Stimulated activated CD4-positive, alpha-beta T cell treated with anti-CD3 and anti-CD28 coated beads, Interleukin-15, amount 100 ng/mL, for 1 hour (primary cell): ENCODE measurements at places on chromosomes 4 and X.

GRCh38 chr4:157363360-157363759 is 142.8 kb downstream of the GRIA2 start:
- DNase-seq, result no peak

DNA sequence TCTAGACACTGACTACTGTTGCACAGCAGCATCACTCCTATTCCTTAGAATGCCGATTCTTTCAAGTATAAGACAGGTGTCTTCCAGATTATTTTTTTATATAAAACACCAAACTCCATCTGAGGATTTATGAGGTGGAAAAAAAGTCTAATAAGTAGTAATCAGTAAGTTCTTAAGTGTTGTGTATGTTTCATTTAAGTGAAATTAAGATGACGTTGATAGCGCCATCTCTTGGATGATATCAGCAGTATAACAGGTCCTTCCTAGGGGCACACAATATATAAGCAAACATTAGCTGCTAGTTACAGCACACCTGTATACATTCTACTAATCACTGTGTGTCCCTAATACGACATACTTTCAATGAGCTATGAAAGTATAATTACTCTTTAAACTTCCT is 99.6 kb upstream of the STS start:
- DNase-seq, result no peak

DNA sequence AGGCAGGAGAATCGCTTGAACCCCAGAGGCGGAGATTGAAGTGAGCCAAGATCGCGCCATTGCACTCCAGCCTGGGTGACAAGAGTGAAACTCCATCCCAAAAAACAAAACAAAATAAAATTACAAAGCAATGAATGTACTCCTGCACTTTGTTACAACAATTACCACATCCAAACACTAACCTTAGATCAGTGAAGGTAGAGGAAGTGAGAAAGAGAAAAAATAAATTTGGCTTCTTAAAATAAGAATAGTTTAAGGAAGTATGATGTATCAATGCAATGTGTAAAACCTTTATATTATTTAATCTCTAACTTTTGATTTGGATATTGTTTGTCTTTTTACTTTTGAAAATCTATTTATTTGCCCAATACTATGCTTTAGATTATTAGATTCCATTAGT is 21.7 kb upstream of the CSN1S1 start:
- no peak for DNase-seq

- DNase-seq, result no peak
Measured at GRCh38 chr4:162699629-162700028, 467.1 kb downstream of the NAF1 start.

GRCh38 chr4:98507299-98507698 is 151.1 kb downstream of the TSPAN5 start:
- no peak for DNase-seq

DNA sequence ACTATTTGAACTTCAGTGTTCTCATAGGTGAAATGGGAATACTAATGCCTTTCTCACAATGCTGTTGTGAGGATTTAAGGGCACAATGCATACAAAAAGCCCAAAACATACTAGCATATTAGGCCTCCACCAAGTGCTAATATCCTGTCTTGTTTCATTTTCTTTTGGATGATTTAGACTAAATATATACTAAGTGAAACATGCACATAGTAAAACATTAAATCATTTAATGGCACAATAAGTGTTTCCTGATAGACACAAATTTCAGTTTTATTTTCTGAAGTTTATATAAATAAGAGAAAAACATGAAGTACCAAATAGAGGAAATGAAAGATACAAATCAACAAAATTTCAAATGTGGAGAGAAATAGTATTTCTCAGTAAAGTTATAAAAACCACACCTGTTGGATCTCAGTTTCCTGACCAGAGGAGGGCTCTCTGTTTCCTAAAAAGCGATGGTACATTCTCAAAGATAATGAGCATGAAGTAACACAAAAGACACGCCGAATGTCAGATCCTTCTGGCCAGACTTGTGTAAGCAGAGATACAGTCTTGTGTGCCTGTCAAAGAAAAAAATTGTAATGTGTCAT is 25.1 kb downstream of the DDX60 start:
- no peak for DNase-seq

DNA sequence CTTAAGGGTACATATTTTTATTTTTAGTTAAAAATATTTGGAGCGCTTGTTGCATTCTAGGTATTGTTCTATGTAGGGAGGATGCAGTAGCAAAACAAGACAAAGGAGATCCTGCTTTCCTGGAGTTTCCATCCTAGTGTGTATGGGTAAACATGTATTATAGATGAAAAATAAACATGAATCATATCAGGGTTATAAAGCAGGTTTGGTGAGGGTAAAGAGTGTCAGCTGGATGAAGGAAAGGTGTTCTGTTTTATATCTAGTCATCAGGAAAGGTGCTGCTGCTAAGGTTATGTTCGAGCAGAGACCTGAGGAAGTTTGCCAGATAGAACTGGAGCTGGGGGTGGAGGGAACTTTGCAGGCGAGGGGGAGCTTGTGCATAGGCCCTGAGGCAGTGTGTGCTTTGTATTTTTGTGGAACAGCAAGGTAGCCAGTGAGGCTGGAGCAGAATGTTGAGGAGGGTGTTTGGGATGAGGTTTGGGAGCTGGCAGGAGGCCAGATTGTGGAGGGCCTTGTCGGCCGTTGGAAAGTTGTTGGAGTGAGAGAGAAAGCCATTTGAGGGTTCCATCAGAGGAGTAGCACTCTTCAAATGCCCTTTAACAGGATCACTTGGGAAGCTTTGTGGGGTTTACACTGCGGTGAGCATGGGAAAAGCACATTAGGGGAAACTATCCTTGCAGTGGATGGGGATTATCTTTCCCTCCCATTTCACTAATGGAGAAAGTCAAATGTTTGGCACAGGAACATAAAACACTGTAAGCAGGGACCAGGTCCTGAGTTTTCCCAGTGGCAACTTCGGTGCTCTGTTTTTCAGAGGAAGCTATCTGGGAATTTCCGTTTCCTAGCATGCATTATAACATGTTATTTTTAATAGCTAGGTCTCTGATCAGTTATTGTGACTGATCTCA is 35.9 kb downstream of the AFF1 start:
- DNase-seq, result no peak

GRCh38 chr4:69735119-69735518 is 25.3 kb downstream of the SULT1B1 start:
- no peak for DNase-seq

GRCh38 chrX:130114141-130114588 is 3.9 kb upstream of the ELF4 start:
- DNase-seq, result no peak

- DNase-seq, result no peak
Measured at GRCh38 chrX:133674726-133675470, 259.6 kb upstream of the GPC4 start.

- no peak for DNase-seq
Measured at GRCh38 chr4:185207466-185207865, 1.9 kb upstream of the SNX25 start.

GRCh38 chrX:129996120-129996519 is 13.7 kb downstream of the BCORL1 start:
- no peak for DNase-seq

DNA sequence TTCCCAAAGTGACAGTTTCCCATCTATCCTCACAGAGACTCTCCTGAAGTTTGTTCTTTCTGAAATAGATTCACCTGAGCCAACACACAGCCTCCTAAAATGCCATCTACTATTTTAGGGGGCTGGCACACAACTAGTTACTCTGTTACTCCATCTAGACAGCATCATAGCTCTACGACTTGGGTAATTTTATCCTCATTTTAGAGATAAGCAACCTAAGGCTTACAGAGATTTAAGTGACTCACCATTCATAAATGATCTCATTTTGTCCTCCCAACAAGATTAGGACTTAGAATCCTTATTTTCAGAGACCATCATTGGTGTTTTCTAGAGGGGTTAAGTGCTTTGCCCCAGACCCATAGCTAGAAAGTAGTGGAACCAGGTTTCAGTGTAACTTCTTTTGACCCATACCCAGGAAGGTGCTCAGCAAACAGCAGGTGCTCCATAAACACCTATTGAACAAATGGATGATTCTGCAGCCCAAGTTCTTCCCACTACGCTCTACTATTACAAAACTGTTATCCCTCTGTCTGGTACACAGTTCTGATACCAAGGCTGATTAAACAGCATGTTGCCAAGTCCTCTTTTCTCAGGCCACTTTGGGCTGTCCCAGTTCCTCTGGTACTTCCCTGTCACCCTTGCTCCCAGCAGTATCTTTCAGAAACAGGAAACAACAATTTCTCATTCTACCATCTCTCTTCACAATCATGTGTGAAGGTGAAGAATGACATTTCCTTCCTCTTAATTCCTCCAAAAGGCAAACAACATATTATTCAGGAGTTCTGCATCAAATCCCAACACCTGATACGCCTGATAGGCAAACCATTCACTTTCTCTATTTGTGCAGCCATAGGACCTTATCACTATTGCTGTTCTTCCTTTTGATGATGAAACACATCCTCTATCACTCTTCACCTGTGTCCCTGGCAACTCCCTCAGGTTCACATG is 304.7 kb upstream of the TAPT1 start:
- no peak for DNase-seq

DNA sequence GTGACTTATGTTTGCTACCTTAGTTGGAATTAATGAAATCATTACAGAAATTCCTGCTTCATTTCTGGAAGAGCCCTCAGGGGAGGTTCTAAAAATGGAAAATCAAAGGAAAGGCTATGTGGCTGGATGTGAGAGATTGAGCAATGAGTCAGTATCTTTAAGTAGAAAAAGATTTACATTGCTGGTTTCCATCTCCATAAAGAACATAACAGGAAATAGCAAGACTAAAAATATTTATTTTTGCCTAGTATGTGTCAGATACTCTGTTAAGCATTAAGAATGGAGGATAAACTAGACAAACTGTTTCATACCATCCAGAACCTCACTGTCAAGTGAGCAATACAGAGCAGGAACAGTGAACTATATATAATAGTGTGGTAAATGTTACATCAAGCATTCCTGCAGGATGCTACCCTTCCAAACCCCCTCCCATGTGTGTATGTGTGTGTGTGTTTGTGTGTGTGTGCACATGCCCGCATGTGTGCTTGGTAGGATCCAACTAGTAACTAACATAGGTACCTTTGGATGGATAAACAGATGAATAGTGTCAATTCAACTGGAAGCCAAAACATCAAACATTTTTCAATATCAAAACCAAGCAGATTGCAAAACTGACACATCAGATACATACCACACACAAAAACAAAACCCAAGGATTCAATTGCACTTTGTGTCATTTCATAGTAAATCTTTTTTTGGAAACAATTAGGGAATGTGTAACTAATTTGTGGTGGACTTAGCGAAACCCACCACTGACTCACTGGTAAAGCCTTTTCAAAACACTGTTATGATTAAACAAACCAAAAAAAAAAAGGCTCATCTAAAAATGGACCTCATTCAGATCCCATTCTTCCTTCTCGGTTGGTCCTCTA is 223.4 kb downstream of the SHROOM3 start:
- DNase-seq, result no peak

DNA sequence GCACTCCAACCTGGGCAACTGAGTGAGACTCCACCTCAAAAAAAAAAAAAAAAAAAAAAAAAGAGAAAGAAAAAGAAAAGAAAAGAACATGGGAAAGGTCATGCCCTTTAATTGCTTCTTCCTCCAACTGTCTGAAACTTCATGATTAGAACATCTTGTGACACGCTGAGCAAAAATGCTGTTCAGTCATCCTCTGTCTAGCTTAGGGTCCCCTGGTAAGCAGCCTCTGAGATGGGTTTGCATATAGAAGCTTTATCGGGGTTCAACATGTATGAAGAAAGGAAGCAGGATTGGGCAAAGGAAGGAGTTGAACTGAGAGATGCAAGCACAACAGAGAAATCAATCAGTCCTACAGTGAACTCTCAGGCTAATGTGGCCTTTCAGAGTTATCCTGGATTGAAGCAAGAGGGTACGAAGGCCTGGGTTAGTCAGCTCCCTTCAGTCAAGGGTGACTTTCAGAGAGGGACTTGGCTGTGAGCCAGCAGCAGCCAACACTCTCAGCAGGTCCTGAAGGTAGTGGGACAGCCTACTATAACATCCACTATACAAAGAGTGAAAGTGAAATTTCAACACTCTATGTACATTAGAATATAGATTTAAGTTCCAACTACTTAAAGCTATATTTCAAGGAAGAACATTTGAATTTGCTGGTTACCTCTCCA is 11.4 kb downstream of the MAOB start:
- DNase-seq, result no peak

- no peak for DNase-seq
Measured at GRCh38 chr4:54384563-54384962, 155.5 kb downstream of the PDGFRA start.
